ENCODE measurements at places on chromosomes 5 and 9.

DNA sequence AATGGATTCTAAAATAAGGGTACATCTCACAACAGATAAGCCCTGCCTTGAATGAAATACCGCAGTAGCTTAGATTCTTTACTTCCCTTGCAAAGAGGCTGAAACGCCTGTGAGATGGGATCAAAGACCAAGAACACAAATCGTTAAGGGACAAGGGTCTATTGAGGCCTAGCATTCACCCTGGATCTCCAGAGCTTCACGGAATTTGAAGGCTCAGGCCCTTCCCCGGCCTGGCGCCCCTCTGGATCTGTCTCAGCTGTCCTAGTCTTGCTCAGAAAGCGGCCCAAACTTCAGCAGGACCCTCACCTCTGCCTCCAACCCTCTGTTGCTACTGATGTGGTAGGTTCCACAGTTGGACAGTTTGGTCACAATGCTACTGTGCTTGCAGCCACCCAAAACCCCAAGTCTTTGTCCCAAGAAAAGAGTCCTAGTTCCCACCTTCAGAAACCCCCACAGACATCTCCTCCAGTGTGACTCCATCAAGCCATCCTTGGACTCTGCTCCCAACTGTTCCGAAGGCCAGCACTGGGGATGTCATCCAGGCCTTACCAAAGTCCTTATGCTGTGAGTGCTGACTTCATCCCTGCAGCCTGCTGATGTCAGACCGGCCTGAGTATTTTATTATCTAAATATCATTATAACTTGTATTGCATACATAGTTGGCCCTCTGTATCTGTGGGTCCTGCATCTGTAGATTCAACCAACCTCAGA, 9.4 kb downstream of the CORO2A start:
- DNase-seq: no peak

GRCh38 chr5:134099939-134100282, 14.6 kb upstream of the TCF7 start:
- DNase-seq: no peak

DNA sequence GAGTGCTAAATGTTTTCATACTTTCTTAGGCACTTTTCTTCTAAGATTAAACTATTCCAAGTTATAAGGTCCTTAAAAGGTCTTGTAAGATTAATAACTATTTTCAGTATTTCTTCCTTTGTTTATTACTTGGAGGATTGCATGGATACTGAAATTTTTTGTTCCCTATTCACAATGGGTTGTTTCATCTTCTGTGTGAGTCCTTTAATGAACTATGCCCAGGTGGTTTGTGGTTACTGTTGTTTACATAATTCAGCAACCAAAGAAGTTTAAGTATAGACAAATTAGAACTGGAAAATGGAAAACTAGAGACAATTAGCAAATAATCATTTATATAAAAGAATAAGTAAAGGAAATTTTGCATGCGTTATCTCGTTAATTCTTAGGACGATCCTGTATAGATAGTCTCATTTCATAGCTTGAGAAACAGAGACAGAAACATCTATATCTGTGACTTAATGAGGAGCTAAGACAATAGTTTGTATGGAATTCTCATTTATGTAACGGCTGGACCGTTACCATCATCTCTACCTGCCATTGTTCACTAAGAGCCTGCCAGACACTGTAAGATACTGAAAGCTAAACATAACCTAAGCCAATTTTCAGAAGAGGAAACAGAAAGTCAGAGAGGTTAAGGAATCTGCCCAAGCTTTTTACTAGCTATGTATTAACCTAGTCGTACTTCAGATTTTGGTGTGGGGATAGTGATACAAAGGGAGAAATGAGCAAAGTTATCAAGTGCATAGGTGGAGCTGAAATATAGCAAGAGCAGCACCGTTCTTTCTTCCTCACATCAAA, 148.2 kb downstream of the PAM start:
- no peak for DNase-seq

DNA sequence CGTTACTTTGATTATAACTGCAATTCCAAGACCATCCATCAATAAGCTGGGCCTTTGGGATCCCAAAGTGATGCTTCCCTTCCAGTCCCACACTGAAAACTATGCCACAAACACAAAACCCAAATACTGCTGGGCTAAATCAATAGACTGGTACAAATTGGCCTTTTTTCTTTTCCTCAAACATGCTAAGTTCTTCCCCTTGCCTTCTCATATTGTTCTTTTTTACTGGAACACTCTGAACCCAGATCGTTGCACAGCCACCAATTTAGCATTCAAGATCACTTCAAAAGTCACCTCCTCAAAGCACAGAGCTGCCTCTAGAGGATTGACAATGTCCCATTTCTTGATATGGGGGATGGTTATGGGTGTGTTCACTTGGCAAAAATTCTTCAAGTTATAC, 66.0 kb downstream of the ACTL7B start:
- no peak for DNase-seq

DNA sequence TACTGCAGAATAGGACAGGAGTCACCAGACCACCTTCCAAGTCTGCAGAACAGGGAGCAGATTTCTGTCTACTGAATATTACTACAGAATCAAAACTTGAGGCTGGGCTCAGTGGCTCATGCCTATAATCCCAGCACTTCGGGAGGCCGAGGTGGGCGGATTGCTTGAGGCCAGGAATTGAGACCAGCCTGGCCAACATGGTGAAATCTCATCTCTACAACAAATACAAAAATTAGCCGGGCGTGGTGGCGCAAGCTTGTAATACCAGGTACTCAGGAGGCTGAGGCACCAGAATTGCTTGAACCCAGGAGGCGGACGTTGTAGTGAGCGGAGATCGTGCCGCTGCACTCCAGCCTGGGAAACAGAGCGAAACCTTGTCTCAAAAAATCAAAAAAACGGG, 710.8 kb upstream of the WWC1 start:
- no peak for DNase-seq

- DNase-seq: no peak
Measured at GRCh38 chr9:116975126-116975525, 288.0 kb downstream of the TRIM32 start.

GRCh38 chr5:133287500-133287899, 235.7 kb downstream of the HSPA4 start:
- DNase-seq: no peak
